ENCODE measurements at places on chromosomes 2 and 18.

GRCh38 chr2:221258464-221258863, 313.6 kb downstream of the EPHA4 start:
- DNase-seq = no peak
- no peaks in the 10 kb centered on the region for H3K36me3 ChIP-seq
- H3K27me3 ChIP-seq = no peaks in the 10 kb centered on the region
- H3K4me1 ChIP-seq = no peaks in the 10 kb centered on the region
- no peak overlapping the region for H3K27ac ChIP-seq
- no peak overlapping the region for H3K4me3 ChIP-seq

- DNase-seq = peak; percentile 31
- no peak within 1 kb of the TSS for H3K27ac ChIP-seq
- no peaks in the 10 kb centered on the region for H3K36me3 ChIP-seq
- H3K4me3 ChIP-seq = peak within 1 kb of the TSS; percentile 75
- H3K4me1 ChIP-seq = no peaks in the 10 kb centered on the region
- H3K27me3 ChIP-seq = peaks cover 9% of the 10 kb centered on the region
These were observed at the start of gene LTBP1 for GRCh38 chr2:32946314-32947075. Gene LTBP1 (plus strand): TSS chr2:32946953. CDS start chr2:32947325, 372 bp downstream.

- no peak for DNase-seq
- no peak overlapping the region for H3K4me3 ChIP-seq
- no peaks in the 10 kb centered on the region for H3K27me3 ChIP-seq
- no peaks in the 10 kb centered on the region for H3K36me3 ChIP-seq
- no peaks in the 10 kb centered on the region for H3K4me1 ChIP-seq
These were observed 10.4 kb downstream of the TMEFF2 start for GRCh38 chr2:192184349-192184748.

GRCh38 chr18:80107426-80107825, 1.6 kb upstream of the ADNP2 start:
- no peak overlapping the region for H3K27ac ChIP-seq
- DNase-seq = no peak
- no peak overlapping the region for H3K4me3 ChIP-seq
- no peaks in the 10 kb centered on the region for H3K36me3 ChIP-seq
- H3K27me3 ChIP-seq = no peaks in the 10 kb centered on the region
- peaks cover 16% of the 10 kb centered on the region for H3K4me1 ChIP-seq

- H3K27me3 ChIP-seq = no peaks in the 10 kb centered on the region
- peaks cover 10% of the 10 kb centered on the region for H3K4me1 ChIP-seq
- DNase-seq = no peak
- no peak overlapping the region for H3K27ac ChIP-seq
- no peak overlapping the region for H3K4me3 ChIP-seq
These were observed 29.4 kb downstream of the ITM2C start for GRCh38 chr2:230893841-230894781.

GRCh38 chr2:138432971-138433370, 68.6 kb upstream of the SPOPL start:
- H3K27me3 ChIP-seq = no peaks in the 10 kb centered on the region
- no peak overlapping the region for H3K27ac ChIP-seq
- H3K36me3 ChIP-seq = no peaks in the 10 kb centered on the region
- H3K4me3 ChIP-seq = no peak overlapping the region

DNA sequence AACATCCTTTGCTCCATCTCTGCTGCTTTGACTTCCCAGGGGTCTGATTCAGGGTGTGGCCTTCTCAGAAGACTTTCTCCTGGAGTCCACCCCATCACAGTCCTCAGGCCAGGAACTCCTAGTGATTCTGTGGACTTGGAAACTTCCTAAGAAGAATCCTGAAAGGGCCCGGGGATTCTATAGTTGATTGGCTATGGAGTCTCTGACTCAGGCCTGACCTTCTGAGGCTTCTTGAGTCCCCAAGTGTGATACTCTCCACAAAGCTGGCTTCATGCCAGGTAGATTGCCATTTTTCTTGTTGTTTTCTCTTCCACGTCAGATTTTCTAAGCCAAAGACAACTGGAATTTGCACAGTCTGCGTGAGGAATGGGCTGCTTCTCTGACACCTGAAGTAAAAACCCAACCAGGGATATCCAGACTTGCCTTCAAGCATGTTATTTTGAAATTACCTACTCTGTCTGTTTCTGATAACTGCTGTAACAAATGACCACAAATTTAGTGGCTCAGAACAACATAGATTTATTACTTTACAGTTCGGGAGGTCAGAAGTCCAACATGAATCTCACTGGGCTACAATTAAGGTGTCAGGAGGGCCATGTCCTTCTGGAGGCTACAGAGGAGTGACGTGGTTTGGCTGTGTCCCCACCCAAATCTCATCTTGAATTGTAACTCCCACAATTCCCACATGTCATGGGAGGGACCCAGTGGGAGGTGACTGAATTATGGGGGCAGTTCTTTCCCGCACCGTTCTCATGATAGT, 69.3 kb downstream of the ALPK2 start:
- H3K27ac ChIP-seq = no peak overlapping the region
- no peak overlapping the region for H3K4me3 ChIP-seq
- no peaks in the 10 kb centered on the region for H3K27me3 ChIP-seq
- no peaks in the 10 kb centered on the region for H3K4me1 ChIP-seq
- H3K36me3 ChIP-seq = no peaks in the 10 kb centered on the region

DNA sequence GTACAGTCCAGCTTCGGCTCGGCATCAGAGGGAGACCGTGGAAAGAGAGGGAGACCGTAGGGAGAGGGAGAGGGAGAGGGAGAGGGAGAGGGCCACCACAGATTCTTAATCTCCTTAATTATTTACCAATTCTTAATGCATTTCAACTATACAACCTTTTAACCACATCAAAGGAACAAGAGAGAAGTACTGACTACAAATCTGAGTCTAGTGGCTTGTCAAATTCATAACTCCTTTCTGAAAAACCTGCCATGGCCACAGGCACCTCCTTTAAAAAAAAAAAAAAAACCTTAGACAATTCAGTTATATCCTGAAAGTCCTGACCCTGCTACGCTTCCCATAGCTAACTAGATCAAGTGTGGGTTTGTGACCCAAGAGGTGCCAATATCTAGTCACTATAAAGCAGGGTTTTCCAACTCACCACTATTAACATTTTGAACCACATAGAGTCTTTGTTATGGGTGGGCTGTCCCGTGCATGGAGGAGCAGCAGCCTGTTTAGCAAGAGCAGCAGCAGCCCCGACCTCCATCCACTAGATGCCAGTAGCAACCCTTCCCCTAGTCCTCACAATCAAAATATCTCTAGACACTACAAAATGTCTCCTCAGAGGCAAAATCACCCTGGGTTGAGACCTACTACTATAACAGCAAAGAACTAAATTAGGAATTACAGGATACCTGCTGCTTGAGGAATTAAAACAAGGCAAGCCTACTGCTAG, 6.8 kb downstream of the ESCO1 start:
- no peak for DNase-seq
- H3K27ac ChIP-seq = no peak overlapping the region
- peaks cover 28% of the 10 kb centered on the region for H3K4me1 ChIP-seq
- H3K27me3 ChIP-seq = no peaks in the 10 kb centered on the region
- no peak overlapping the region for H3K4me3 ChIP-seq

GRCh38 chr2:135831180-135831812, 5.7 kb downstream of the LCT start:
- no peaks in the 10 kb centered on the region for H3K27me3 ChIP-seq
- no peaks in the 10 kb centered on the region for H3K4me1 ChIP-seq
- H3K36me3 ChIP-seq = no peaks in the 10 kb centered on the region
- H3K4me3 ChIP-seq = no peak overlapping the region
- H3K27ac ChIP-seq = no peak overlapping the region
- DNase-seq = no peak

- no peaks in the 10 kb centered on the region for H3K27me3 ChIP-seq
- no peak overlapping the region for H3K27ac ChIP-seq
- no peak overlapping the region for H3K4me3 ChIP-seq
- peaks cover 83% of the 10 kb centered on the region for H3K4me1 ChIP-seq
- DNase-seq = no peak
- no peaks in the 10 kb centered on the region for H3K36me3 ChIP-seq
These were observed 58.4 kb upstream of the EML4 start for GRCh38 chr2:42110641-42111322.

- no peaks in the 10 kb centered on the region for H3K27me3 ChIP-seq
- H3K27ac ChIP-seq = no peak overlapping the region
- DNase-seq = no peak
- no peaks in the 10 kb centered on the region for H3K4me1 ChIP-seq
- H3K4me3 ChIP-seq = no peak overlapping the region
- H3K36me3 ChIP-seq = no peaks in the 10 kb centered on the region
These were observed 86.9 kb downstream of the VSNL1 start for GRCh38 chr2:17627434-17627833.

DNA sequence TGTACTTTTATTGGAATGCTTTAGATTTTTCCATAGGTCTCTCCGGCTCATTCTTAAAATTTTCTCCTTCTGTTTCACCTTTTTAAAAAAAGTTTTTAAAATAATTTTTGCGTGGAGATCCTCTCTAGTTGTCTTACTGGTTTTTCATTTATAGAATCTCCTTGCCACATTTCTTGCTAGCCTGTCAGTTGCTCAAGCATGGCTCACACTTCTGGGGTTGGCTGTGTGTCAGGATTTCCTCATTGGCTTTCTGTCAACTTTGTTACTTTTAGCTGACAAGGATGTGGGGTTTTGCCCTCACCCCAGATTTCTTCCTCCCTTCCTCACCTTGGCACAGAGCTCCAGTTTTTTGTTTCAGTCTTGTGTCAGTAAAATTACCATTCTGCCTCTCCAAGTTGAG, 124.6 kb downstream of the ZNF407 start:
- H3K36me3 ChIP-seq = no peaks in the 10 kb centered on the region
- H3K4me1 ChIP-seq = no peaks in the 10 kb centered on the region
- DNase-seq = no peak
- no peak overlapping the region for H3K4me3 ChIP-seq
- no peak overlapping the region for H3K27ac ChIP-seq

DNA sequence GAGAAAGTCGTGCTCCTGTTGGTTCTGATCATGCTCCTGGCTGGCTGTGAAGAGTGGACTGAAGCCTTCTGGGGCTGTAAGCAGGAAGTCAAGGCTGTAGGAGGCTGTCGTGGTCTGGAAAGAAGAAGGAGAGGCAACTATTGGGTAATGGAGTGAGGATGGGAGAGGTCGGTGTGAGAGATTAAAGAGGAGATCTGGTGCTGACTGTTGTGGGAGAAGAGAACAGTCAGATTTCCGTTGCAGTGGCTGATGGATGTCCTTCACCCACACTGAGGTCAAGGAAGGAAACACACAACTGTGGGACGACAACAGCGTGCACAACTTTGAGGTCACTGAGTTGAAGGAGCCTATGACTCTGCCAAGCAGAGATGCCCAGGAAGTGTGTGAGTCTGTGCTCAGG, 2.8 kb upstream of the PSMD1 start:
- H3K4me3 ChIP-seq = no peak overlapping the region
- no peaks in the 10 kb centered on the region for H3K27me3 ChIP-seq
- DNase-seq = no peak

GRCh38 chr2:158487419-158487818, 30.7 kb downstream of the PKP4 start:
- H3K4me1 ChIP-seq = no peaks in the 10 kb centered on the region
- no peak overlapping the region for H3K27ac ChIP-seq
- H3K36me3 ChIP-seq = no peaks in the 10 kb centered on the region

DNA sequence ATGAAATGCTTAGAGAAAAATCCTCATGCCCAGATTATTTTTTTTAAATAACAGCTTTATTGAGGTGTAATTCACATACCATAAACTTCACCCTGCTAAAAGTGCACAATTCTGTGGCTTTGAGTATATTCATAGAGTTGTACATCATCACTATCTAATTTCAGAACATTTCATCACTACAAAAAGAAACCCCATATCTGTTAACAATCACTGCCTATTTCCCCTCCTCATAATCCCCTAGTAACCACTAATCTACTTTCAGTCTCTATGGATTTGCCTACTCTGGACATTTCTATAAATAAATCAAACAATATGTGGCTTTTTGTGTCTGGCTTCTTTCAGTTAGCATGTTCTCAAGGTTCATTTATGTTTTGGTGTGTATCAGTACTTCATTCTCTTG, 51.4 kb downstream of the OSBPL1A start:
- no peaks in the 10 kb centered on the region for H3K4me1 ChIP-seq
- no peaks in the 10 kb centered on the region for H3K27me3 ChIP-seq
- no peak overlapping the region for H3K4me3 ChIP-seq
- no peak overlapping the region for H3K27ac ChIP-seq
- no peak for DNase-seq
- no peaks in the 10 kb centered on the region for H3K36me3 ChIP-seq

GRCh38 chr2:25246001-25246400, 77.6 kb upstream of the POMC start:
- no peak overlapping the region for H3K27ac ChIP-seq
- H3K4me3 ChIP-seq = no peak overlapping the region
- H3K4me1 ChIP-seq = peaks cover 11% of the 10 kb centered on the region
- no peaks in the 10 kb centered on the region for H3K27me3 ChIP-seq
- peaks cover 65% of the 10 kb centered on the region for H3K36me3 ChIP-seq

DNA sequence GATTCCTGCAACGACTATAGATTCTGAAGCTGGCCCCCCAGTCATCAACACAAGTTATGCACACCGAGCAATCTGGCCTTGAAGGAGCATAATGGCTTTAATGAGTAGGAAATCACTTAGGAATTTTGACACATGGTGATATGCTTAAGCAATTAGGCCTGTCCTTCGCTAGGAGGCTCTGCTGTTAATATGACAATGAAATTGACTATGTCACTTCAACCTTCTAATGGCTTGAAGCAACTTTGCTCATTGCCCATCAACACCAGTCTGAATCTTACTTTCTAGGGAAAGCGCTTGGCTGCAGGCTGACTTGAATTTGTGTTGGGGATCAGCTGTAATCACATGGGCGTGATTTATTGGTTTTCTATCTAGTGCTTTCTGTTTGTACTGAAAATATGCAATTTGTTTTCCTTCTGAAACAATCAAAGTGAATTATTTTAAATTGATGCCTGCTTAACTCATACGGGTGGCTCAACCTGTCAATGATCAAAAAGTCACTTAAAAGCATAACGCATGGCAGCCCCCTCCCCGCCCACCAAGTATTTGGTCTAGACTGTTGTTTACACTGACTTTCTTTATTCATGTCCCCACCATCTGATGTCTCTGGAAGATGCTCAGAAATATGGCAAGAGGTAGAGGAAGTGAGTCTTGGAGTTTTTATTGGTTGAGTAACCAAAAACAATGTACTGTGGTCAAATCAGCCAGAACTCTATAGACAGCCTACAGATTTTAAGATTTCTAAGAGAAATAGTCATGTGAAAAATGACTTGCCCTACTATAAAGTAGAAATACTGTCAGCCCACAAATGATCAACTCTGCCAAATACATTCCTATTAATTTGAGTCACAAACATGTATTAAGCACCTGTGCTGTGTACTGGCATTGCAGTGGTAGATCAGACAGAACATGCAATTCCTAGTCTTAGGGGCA, 344.9 kb downstream of the RBM43 start:
- H3K4me1 ChIP-seq = no peaks in the 10 kb centered on the region
- no peak overlapping the region for H3K4me3 ChIP-seq
- no peak for DNase-seq
- H3K27me3 ChIP-seq = no peaks in the 10 kb centered on the region
- no peak overlapping the region for H3K27ac ChIP-seq
- no peaks in the 10 kb centered on the region for H3K36me3 ChIP-seq

DNA sequence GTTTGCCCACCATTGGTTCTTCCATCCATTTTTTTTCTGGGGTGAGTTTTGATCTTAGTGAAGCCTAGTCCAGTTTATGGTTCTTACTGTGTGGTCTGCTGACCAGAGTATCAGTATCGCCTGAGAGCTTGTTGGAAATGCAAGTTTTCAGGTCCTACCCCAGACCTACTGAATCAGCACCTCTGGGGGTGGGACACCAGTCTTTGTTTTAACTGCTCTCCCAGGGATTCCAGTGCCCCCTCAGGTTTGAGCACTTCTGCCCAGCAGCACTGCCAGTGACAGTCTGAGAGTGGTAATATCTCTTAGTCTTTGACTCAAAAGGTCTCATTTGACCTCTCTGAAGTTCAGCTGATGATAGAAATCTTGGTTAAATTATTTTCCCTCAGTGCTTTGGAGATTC, 269.3 kb downstream of the ALPK2 start:
- no peak for DNase-seq
- H3K27me3 ChIP-seq = no peaks in the 10 kb centered on the region

Data from CD8-positive, alpha-beta memory T cell (primary cell).